ENCODE measurements at places on chromosomes 1 and 21. TPM values are rescaled to one million over a fixed set of nuclear protein-coding genes. Genes with fewer than 3 reads are reported as not detected.

- DNase-seq: peak; percentile 2
Observed at GRCh38 chr21:18951271-18952038, 547.9 kb upstream of the TMPRSS15 start.

DNA sequence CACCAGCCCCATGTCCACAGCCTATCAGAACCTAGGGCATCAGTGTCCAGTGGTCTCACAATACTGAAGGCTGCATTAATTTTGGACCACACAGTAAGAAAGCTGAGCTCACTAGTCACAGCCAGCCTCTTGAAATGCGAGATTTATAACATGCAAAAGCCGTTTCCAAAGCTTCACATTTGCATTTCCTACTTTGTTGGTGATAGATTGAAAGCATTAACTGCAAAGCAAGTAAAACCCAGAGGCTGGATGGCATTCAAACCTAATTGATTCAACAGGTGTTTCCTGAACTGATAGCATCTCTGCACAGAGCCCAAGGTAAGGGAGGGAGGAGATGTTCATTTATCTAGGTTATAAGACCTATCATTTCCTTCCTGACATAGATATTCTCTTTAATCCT, 410.1 kb downstream of the OMA1 start:
- no peak for DNase-seq

SLC5A9 gene
- not detected for total RNA-seq

CD1E gene
- total RNA-seq: not detected

DNA sequence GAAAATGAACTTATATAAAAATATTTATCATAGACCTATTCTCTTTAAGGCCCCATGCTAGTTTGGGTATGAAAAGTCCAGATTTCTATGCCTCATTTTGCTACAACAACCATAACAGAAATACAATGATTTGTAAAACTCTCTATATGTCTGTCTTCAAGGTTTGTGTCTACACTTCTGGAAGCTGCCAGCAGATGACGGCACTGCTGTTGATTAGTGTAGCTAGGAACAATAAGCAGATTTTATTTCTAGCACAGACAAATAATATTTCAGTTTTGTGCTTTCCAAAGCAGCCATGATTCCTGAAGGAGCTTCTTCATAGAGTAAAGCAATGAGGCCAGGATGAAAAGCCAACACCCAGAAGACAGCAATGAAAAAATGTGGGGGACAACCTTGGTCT, 779.6 kb upstream of the ADGRL2 start:
- no peak for DNase-seq

CYP4A11 gene
- total RNA-seq: not detected

DNA sequence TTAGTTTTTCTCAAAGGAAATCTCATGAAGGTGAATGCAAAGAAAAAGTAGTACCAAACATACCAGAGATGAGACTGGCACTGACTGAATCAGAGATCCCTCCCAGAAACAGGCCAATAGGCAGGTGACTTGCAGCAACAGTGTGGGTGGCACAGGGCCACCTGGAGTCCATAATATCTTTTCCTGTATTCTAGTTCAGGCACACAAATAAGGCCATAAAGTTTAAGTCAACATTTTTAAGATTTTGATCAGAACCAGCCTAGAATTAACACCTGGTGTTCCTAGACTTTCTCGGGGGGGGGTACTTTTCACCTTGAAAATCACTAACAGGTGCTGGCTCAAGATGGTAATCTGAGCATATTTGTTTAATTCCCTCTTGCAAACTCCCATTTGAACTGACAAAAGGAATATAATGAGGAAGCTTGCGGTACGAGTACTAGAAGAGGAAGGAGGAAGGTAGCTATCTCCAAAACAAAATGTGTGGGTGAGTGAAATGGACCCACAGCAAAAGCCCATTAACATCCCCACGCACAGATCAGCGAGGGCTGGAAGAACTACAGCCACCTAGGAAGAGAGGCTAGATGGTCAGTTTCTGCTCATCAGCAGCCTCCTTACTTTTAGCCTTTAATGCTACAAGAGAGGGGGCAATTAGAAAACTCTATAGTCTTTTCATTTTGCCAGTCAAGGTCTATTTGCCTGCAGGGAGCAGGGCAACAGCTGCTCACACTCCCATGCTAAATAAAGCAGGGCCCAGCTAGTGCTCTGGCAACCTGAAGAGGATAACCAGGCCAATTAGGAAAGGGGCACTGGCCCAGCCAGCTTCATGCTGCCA, 18.9 kb downstream of the SDE2 start:
- no peak for DNase-seq

All from occipital lobe (tissue), 3 donors.